ENCODE measurements at places on chromosomes 6 and 20.

DNA sequence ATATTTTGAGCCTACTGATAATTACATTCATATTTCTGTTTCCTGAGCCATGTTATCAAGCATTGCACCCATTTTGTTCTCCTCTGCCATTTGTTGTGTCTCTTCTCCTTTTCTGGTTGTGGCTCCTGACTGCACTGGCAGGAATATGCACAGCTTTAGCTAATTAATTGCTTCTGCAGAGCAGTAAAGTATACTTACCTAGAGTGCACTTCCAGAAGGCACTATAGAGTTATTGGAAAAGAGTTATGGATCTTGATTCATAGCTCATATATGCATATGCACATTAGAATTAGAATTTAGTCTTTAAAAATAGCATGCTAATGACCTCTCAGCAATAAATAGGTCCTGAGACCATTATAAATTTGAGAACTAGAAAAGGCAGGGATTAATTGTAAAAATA is 262.6 kb downstream of the NKAIN2 start:
- no peak for DNase-seq

DNA sequence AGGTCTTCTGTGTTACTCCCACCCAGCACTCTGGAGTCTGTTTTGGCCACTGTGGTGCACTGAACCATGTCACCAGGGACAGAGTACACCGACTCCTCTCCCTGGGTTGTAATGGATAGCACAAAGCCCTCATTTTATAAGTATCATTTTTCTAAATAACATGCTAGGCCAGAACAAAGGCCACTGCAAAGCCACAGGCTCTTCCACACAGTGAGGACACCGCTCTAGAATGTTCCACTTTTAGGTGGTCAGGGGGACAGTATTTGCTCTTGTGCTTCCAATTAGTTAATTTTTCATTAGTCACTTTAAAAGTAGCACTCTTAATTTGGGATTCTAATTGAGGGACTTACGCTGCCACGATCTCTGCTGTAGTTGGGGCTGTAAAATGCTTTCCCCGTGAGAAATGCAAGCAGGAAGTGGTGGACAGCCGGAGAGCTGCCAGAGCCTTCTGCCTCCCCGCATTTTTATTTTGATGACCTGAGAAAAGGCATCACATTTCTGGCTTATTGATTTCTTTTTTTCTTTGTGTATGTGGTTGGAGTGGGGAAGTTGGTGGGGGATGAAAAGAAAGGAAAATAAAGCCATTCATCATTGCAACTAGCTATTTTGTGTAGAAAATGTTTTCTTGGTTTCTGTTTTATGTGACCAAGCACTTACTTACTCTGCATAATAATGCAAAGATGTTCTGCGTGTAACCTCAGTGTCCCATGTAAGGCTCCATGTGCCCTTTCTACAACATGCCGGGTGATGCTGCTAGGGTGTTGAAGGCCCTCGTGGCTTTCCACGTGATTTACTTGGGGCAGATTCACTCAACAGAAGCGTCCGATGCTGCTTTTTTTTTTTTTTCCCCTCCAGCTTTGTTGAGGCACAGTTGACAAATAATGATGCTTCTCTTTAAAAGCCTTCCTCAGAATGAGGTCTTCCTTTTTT is 195.9 kb downstream of the SASH1 start:
- no peak for DNase-seq

DNA sequence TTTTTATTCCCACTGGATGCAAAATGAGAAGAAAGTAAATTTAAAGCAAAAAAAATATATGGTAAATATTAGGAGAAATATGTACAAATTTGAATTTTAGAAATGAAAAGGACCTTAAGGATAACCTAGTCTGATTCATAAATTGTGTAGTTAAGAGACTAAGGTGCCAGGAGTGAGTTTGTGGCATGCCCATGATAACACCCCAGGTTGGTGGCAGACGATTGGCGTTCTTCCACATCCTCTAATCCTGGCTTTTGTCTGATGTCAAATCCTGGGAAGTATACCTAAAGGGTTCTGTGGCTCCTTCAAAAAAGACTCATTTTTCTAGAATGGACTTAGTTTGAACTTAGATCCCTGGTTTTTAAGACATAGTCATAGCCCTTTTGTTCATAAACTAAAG is 62.2 kb downstream of the SAMD5 start:
- DNase-seq, result no peak

- no peak for DNase-seq
These were observed 644 bp downstream of the MAD2L1BP start for GRCh38 chr6:43636308-43636659.
